ENCODE measurements at places on chromosomes 3 and 15. TPM values are rescaled to one million over a fixed set of nuclear protein-coding genes. Genes with fewer than 3 reads are reported as not detected.

DNA sequence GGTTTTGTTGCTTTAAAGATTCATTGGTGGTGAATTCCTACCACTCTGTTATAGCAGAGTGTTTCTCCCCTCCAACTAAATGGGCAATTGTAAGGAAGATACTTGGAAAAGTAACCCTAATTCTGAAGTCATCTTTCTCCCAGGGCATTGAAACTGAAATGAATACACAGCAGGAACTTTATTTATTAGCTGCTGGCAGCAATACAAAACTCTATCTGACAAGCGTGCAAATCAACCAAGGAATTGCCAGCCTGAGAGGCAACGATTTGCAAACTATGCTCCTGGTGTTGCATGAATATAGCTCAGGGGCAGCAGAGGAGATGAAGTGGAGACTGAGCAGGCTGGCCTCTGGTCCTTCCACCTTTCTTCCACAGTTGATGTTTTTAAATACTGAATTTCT, 48.9 kb downstream of the CD200R1 start:
- no peak for DNase-seq

DNA sequence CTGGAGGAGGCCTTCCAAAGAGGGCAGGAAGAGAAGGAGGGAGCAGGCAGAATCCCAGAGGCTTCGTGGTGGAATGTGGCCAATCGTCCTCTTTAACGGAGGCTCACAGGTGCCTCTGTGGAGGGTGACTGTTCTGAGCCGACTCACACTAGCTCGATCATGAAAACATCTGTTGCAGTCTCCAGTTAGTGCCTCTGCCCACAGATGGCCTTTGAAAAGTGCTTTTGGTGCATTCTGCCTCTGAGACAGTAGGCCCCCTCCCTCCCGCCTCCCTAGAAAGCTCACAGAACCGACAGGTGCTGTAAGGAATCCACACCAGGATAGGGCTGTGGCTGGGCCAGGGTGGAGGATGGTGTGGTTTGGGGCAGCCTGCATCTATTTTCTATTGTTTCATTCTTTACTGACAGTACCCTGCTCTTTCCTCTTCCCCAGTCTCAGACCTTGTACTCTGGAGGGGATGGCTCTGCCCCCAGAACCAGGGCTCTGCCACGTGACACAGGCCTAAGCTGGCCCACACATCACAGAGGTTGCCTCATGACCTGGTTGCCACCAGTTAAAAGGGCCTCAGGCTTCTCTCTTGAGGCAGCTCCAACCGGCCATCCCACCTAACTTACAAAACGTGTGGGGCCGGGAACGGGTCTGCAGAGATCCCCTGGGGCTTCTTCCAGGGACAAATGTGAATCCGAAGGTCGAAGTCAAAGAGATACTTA, 27.2 kb upstream of the PIGZ start:
- no peak for DNase-seq

Gene SH2D7
- total RNA-seq, result 9.7 TPM

GRCh38 chr15:42131826-42132806, 24.3 kb downstream of the PLA2G4F start:
- no peak for DNase-seq

Data from transverse colon (tissue), 4 donors.